ENCODE measurements at places on chromosomes 3 and 15.

DNA sequence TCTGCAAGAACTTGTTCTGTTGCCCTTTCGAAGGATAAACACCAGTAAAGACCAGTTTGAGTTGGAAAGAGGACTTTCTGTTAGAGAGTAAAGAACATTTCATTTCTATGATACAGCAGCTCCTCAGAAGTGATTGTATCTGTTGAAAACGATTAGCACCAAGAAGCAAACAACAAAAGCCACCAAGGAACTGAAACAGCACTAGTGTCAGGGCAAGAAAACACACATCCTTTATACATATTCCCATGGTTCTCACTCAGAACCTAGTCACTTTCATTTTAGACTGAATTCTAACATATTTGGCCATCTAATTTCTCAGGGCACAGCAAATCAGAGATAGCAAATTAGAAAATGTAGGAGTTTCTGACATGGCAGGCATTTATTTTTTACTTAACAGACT lies 116.1 kb downstream of the ATP1B3 start:
- no peak for DNase-seq

GRCh38 chr15:41577863-41578735 lies 19.1 kb downstream of the TYRO3 start:
- DNase-seq = no peak

DNA sequence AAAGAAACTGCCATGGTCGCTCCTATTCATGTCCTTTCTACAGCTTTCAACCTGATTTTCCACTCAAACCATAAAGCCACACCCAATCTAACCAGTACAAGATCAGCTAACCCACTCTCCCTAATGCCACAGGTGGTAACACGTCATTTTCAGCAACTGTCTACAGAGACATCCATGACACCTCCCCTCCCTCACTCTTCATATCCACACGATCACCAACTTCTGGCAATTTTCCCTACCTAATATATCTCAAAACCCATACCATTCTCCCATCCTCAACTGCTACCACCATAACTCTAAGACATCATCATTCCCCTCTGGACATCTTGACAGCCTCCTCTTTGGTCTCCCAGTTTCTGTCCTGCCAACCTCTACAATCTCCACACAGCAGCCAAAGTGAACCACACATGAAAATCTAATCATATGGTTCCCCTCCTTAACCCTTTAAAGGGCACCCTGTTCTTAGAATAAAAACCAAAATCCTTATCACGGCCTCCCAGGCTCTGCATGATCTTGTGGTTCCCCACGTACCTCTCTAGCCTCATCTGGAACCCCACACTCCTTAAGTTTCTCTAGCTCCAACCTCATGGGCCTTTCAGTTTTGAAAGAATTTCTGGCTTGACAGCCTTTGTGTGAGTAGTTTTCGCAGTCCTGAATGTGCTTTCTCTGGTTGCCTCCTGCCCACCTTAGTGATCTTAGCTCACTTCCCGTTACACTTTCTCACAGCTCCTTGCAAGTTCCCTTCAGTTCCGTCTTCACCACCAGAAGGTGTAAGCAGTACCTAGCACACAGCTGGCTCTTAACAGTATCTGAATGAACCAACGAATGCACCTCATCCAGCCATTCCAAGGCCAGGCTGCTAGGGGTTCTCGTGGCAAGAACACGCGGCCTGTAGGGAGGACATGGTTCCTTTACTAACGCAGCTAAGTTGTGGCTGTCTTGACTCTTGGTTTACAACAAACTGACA lies 33.4 kb downstream of the SPINK8 start:
- no peak for DNase-seq

DNA sequence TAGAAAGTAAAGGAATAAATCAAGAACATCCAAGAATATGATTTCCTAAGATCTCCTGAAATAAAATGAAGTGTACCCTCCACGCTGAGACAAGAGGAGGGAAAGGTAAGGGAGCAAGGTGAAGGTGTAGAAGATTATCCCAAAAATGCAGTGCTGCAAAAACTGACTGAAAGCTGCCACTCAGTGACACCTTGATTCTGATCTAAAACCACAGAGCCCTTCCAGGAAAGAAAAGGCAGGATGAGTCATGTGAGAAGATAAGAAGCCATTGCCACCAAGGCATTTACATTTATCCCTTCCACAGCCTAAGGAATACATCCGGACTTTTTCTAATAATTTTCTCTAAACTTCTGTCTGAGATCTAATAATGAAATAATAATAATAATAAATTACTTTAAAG lies 49.9 kb downstream of the IGSF11 start:
- no peak for DNase-seq

- no peak for DNase-seq
Measured at GRCh38 chr15:99021694-99022093, 14.1 kb upstream of the PGPEP1L start.

- no peak for DNase-seq
Measured at GRCh38 chr3:126151562-126152302, 28.7 kb downstream of the ALDH1L1 start.

DNA sequence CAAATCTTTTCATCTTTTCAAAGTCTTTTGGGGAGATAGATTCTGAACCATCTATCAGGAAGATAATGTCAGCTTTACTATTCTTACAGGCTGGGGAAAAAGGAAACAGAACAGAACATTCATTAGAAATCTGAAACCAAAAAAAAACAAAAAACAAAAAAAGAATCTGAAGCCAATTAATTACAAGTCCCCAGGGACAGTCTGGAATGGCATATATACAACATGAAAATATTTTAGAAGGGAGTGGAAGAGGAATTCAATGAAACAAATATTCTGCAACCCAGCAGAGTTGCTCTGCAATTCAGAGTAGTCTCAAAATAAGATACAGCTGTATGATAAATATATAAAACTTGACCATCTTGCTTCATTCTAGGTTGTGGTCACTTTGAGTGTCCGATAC lies 41.7 kb upstream of the CAPN7 start:
- DNase-seq = no peak

DNA sequence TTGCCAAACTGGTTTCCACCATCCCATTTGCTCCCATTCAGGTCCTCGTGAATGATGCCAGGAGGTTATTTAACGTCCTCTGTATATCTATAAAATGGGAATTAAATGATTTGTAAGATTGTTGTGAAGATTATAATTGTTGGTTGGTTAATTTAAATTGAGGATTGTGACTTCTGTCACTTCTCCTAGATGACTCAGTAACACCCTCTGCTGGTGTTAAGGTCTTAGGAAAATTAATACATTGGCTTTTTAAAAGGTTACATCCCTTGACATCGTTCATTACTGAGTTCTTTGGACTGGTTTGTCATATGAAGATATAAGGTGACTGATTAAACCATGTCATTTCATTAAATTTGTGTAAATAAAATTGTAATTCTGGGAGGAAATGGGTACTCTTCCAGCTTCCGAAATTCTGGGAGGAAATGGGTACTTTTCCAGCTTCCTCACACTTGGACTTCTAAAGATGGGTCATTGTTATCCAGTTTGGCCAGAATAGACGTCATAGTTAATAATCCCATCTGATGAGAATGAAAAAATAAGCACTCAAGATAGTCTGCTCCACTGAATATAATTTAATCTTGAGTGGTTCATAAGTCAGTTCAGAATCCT lies 33.3 kb upstream of the PAQR5 start:
- DNase-seq = no peak

GRCh38 chr3:20515834-20516233 lies 329.8 kb upstream of the SGO1 start:
- no peak for DNase-seq

- no peak for DNase-seq
Measured at GRCh38 chr3:77329116-77329515, 289.2 kb downstream of the ROBO2 start.

DNA sequence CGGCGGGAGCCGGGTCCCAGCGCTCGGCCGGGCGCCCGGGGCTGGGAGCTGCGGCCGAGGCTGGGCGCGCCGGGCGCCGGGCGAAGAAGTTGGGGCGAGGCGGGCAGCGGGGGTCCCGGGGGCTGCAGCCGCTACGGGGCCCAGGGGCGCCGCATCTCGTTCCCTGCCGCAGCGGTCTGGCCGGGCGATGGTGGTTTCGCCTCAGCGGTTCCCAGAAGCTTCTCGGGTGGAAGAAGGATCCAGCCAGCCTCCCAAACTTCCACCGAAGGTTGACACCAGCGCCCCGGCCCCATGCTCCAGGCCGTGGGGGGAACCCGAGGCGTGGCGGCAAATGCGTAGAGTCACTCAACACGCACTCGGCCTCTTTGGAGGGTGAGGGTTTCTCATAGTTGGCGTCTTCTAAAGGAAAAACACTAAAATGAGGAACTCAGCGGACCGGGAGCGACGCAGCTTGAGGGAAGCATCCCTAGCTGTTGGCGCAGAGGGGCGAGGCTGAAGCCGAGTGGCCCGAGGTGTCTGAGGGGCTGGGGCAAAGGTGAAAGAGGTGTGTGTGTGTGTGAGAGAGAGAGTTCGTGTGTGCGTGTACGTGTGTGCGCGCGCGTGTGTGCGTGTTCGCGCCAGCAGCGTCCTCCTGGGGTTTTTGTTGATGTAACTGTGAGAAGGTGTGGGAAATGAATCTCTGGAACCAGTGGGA lies 940 bp downstream of the BOC start:
- DNase-seq = no peak

DNA sequence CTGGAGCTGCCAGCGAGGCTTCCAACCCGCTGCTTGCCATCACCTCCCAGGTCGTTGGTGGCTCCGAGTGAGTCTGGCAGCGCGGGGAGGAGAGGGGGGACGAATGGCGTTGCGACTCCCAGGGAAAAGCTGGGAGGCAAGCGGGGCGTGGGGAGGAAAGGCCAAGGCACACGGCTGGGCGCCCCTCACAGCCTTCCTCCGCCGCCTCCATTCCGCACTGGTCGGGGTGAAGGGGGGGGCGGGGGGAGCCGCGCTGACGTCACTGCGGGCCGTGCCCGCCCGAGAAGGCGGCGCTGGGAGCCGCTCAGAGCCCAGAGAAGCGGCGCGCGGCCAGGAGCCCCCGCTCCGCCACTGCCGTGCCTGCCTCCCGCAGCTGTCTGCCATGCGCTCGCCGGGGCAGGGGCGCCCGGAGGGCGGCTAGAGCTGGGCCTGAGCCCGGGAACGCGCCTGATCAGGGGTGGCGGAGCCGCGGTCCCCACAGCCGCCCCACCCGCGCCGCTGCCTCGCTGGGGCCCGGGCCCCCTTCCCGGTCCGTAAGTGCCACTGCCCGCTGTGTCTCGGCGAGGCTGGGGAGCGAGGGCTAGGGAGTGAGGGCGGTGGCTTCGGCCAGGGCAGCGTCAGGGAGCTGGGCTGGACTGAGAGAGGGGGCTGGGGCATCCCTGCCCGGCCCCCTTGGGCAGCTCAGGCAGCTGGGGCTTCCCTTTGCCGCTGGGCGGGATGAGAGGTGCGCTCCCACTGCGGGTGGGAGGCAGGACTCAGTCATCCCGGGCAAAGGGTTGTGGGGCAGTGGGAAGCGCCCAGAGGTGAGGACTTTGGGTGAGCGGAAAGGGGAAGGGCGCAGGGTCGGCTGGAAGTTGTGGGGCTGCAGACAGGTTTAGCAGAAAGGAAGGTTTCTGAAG lies 27.8 kb upstream of the POLG start:
- no peak for DNase-seq

DNA sequence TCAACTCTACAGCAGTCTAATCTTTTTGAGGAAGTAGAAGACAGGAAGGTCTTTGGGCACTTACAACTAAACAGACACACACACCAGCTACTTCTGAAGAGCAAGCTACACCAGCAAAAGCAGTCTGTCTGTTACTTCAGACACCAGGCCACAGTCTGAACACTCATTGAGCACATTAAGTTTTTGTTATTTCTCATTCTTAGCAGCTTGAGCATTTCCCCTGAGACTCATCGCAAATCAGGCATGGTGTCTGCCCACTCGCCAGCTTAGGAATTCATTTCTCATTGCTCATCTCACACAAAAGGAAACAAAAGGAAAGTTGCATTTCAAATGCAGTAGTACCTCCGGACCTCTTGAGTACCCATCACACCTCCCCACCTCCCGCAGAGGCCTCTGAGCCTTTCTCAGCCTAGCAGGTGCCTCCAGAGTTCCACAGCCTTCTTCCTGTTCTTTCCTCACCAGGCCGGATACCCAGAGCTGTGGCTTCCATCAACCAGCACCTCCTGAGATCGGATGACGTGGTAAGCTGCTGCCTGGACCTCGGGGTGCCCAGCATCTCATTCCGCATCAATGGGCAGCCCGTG lies 302.0 kb downstream of the RYR3 start:
- DNase-seq = peak; percentile 4

GRCh38 chr3:197298945-197299854 lies 788 bp upstream of the DLG1 start:
- DNase-seq = no peak

GRCh38 chr3:11995120-11995519 lies 9.1 kb upstream of the SYN2 start:
- no peak for DNase-seq

DNA sequence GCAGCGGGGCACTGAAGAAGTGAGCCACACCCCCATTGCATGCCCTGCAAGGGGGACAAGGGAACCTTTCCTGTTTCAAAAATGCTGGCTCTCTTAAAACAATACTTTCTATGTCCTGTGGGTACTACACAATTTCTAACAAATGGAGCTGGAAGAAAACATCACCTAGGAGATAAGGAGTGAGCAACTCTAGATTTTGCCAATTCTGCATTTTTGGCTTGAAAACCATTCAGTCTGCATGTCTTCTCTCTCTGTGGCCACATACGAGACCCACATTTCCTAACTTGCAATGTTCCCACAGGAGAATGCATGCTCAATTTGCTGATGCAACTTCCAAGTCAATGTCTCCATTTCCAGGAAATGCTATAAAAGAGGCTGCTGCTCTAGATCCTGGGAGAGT lies 662.0 kb downstream of the SQOR start:
- DNase-seq = no peak

- no peak for DNase-seq
Measured at GRCh38 chr15:64845183-64845611, 3.5 kb downstream of the PLEKHO2 start.

- no peak for DNase-seq
Measured at GRCh38 chr3:50662408-50662807, 12.3 kb upstream of the DOCK3 start.

DNA sequence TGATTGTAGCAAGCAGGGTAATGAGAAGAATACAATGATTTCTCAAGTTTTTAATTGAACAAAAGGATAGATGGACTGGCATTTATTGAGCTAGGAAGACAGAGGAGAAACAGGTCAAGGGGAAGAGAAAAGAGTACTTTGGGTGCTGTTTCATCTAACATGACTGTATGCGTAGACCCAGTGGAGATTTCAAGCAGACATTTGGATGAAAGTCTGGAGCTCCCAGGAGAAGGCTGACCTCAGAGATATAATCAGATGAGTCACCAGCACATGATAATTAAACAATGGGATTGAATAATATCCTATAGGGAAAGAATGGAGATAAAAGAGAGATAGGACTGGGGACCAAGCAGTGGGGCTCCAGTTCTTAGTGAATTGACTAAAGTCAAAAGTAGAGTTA lies 194.9 kb downstream of the ARRDC4 start:
- no peak for DNase-seq

GRCh38 chr3:149016242-149016641 lies 24.9 kb downstream of the GYG1 start:
- DNase-seq = no peak

DNA sequence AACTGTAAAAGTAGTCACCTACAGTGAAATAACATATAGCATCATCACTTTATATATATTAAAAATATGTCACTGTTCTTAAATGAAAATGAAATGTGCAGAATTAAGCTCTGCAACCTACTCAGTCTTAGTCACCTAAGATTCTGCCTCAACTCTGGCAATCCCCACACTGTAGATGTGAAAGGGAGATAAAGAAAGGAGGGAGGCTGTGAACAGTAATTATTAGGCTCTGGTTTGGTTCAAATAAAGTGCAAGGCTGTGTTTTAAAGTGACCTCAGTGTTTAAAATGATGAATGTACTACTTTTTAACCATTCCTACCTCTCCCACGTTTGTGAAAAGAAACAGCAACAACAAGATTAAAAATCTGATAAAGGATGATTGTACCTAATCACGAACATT lies 72.2 kb downstream of the ATP8B4 start:
- DNase-seq = no peak

All from non-pigmented ciliary epithelial cell (primary cell).